ENCODE measurements at places on chromosomes 1 and 21.
A peak's percentile ranks its signal among the peaks of the same experiment; 100 is the strongest.

DNA sequence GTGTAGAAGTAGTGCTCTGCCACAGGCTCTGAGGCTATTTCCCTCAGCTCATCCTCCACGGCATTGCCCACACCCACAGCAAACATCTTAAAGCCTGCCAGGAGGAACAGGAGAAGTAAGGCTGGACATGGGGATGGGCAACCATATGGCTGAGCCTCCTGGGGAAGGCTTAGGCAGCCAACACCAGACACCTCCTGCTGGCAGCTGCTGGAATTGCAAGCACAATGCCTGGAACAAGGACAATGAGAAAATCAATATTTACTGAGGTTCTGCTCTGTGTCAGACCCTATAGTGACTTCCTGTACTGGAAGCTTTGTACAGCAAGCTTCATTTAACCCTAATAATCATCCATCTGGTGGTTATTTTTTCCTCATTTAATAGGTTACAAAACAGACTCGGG lies 8.2 kb downstream of the MATN1 start:
- DNase-seq, result peak; percentile 57

DNA sequence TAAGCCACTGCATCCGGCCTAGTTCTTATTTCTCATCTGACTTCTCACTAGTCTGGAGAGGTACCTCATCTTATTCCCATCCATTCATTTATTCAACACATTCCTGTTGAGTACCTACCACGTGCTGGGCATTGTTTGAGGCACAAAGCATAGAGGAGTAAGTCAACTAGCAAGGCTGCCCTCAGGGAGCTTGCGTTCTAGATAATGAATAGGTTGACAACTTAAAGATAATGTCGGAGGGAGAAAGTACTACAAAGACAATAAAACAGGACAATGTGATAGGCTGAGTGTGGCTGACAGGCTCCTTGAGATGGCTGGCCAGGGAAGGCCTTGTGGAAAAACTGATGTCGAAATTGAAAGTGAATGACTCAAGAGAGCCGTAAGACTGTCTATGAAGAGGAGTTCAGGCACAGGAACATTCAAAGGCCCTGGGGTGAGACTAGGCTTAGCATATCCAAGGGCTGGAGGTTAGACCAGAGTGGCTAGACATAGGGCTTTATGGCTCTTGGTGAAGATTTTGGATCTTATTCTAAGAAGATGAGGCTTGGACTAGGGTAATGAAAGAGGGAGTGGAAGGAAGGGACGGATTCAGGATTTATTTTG lies 18.3 kb downstream of the SPATA21 start:
- DNase-seq, result peak; percentile 99

GRCh38 chr1:169105434-169106094 lies 926 bp upstream of the ATP1B1 start:
- DNase-seq, result no peak

GRCh38 chr1:48936436-48936835 lies 159.7 kb upstream of the BEND5 start:
- no peak for DNase-seq

DNA sequence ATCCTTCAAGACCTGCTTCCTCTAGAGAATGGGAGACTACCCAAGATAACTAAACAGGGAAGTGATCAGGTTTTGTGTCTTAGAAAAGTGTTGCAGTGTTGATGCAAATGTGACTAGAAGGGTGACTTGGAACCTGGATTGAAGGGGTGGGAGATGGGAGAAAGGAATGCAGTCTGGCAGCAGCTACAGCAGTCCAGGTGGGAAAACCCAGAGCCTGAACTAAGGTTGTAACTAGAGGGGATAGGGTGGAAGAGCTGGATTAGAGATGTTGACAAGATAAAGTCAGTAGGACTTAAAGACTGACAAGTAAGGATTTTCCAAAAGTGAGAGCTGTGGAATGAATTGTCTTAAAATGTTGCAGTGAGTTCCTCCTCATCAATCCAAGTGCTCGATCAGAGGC lies 7.1 kb upstream of the SHISA4 start:
- no peak for DNase-seq

DNA sequence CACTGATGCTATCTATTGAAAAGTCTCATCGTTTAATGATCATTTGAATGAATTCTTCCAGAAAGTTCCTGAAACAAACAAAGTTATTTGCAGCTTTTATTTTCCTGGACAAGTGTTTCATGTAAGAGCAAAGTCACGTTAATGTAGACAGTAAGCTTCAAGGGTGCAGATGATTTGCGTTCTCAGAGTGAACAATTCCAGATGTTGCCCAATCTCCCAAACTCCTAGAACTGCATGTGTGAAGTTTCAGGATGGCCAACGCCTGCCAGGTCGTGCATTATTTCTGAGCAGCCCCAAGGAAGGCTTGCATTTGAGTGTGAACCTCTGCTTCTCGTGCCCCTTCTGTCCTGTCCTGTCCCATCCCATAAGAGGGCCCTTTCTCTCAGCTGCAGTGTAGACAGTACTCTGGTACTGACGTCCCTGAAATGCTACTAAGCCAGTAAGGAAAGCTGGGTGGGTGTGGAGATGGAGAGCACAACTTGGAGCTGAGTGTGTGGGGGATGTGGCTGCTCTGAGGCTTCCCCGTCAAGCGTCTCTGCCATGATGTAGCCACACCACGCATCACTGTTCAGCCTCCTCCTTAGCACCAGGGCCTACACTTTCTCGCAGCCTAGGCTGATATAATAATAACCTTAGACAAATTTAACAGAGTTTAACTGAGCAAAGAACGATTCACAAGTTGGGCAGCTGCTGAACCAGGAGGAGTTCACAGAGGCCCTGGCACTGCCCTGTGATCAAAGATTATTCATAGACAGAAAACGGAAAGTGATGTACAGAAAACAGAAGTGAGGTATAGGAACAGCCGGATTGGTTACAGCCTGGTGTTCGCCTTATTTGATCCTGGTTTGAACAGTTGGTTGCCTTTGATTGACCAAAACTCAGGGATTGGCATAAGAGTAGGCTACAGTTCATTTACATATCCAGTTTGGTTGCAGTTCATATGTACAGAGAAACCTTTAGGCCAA lies 50.4 kb downstream of the RHOU start:
- DNase-seq, result no peak

GRCh38 chr1:16209847-16210407 lies 2.5 kb downstream of the ARHGEF19 start:
- DNase-seq, result no peak

DNA sequence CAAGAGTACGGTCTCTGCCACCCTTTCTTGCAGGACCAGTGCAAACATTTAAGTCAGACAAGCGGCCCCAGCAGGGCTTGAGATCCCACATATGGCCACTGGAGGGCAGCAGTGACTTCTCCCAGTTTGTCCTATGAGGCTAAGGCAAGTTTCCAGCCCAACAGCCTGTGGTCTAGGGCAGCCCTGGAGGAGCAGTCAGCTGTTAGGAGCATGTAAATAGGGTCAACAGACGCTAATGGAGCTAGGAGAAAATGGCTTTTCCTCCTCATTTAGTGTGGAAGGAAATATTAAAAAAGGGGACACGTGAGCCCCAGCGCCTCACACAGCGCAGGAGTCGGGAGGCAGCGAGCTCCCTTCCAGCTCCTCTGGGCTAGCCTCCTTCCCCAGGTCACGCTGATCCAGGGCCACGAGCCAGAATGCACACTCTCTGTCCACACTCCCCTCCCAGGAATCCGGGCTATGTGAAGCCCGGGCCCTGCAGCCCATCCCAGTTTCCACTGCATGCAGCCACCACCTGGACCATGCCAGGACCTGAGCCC lies 95.6 kb downstream of the LAMC2 start:
- DNase-seq, result peak; percentile 95

GRCh38 chr1:181661569-181661968 lies 178.3 kb downstream of the CACNA1E start:
- DNase-seq, result no peak

- DNase-seq, result peak; percentile 17
Observed at GRCh38 chr1:30888391-30888790, 20.2 kb downstream of the SDC3 start.

DNA sequence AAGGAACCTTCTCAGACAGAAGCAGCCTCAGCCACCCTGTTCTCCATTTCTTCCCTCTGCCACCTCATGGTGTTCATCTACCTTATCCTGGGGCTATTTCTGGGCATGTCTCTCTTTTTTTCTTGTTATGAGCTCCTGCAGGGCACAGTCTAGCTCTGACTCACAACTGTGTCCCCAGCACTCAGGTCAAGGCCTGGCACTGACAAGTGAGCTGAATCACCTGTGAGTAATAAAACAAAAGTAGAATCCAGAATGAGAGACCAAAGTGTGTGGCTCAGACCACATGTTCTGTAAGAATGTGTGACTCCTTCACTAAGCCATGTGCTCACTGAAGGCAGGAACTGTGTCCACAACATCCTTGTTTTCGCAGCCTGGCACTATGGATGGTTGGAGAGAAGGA lies 23.2 kb downstream of the C1orf94 start:
- DNase-seq, result no peak

DNA sequence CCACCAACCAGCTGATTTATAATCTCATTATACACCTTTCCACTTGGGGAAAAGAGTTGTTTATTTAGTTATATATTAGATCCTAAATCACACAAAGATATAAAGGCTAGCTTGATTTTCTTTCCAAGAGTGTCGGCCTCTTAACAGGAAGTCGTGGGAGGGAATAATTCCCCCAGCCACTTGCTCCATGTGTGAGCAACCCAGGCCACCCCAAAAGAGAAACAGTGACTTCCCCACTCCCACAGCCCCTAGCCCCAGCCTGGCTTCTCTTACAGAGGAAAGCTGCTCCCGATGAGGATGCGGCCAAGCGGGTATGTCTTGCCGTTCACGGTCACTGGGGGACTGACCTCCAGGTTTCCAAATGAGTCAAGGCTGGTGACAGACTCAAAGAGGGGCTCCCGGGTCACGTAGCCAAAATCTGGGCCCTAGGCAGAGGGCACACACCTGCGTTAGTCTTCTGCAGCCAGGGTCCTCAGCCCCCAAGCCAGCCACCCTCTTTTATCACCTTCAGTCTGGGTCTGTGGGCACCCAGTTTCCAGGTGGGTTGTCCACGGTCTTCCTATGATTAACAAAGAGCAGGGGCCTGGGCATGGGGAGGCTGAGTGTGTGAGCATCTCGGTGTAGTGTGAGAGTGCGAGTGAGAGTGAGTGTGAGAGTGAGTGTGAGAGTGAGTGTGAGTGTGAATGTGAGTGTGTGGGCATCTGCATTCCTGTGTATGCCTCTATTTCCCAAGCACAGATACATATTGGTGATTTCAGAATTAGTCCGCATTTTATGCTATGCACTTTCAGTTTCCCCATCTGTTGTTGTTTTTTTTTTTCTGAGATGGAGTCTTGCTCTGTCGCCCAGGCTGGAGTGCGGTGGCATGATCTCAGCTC lies 25.4 kb upstream of the SDHB start:
- DNase-seq, result no peak

DNA sequence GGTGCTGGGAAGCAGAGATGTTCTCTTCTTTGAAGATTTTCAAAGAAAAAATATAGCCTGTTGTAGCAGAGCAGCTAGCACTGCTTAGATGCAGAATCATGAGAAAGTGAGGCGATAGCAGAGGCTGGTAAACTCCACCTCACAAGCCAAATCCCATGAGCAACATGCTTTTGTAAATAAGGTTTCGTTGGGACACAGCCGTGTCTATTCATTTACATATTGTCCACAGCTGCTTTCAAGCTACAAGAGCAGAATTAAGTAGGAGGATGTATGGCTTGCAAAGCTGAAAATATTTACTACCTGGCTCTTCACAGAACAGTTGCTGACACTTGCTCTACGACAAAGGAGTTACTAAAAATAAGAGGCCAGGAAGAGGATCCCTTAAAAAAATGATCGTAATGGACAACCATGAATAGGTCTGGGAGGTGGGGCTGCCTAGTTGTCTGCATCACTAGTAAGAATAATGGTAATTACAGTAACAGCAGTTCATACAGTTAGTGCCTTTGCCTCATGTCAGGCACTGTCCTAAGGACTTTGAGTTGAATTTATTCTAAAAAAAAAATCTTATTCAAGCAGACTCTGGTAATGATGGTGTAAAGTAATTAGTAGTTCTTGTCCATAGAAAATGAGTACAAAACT lies 622.0 kb downstream of the KIF26B start:
- no peak for DNase-seq

DNA sequence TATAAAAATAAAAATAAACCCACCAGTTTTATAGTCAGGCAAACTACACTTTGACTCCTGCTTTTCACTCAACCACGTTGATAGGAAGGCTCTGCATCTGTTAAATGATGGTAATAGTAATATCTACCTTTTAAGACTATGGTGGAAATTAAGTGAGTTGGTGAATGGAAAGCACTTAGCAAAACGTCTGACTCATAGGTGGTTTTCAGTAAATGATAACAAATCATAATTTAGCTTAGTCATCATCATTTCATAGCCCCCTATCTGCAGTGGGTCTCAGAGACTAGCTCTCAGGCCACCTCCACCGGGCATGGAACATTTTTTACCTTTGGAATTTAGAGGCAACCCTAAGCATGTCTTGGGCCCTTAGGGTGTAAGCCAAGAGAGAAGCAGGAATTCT lies 160.0 kb downstream of the PDE4B start:
- no peak for DNase-seq

- DNase-seq, result no peak
Observed at GRCh38 chr1:228778961-228779360, 43.7 kb downstream of the RHOU start.

- no peak for DNase-seq
Observed at GRCh38 chr1:35962952-35963351, 32.0 kb downstream of the AGO3 start.

DNA sequence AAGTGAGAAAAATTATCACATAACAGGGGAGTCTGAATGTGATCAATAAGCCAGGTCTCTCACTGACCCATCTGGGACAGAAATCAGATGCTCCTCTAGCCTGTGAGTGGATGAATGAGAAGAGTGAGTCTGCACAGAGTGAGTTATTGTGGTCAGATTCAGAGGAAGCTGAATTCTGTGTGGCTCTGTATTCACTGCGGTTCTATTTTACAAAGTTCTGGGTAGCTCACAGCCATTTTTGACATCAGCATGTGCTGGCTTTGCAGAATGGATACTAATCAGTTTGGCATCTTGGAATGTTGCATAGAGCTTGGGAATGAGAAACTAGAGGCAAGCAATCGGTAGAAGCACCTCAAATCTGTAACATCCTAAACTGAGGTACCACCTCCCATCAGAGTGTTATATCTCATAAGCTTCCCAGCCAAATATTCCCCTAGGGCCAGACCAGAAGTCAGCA lies 3.8 kb downstream of the COLGALT2 start:
- DNase-seq, result no peak

DNA sequence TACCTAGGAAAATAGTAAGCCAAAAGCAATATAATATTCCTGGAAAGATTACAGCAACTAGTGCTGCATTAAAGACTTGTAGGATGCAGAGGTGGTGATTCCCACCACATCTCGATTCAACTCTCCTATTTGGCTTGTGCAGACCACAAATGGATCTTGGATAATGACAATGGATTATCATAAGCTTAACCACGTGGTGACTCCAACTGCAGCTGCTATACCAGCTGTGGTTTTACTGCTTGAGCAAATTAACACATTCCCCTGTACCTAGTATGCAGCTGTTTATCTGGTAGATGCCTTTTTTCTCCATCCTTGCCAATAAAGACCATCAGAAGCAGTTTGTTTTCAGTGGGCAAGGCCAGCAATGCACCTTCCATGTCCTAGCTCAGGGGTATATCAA lies 542.7 kb upstream of the ADGRL4 start:
- no peak for DNase-seq

- no peak for DNase-seq
Observed at GRCh38 chr1:13536571-13536970, 22.8 kb upstream of the LRRC38 start.

All from NCI-H1694 treated with DMSO at 0.1 percent for 48 hours (cell line).